ENCODE measurements at places on chromosomes 12 and 14.

GRCh38 chr14:76923431-76924370 lies 97.5 kb downstream of the LRRC74A start:
- no peak for DNase-seq

DNA sequence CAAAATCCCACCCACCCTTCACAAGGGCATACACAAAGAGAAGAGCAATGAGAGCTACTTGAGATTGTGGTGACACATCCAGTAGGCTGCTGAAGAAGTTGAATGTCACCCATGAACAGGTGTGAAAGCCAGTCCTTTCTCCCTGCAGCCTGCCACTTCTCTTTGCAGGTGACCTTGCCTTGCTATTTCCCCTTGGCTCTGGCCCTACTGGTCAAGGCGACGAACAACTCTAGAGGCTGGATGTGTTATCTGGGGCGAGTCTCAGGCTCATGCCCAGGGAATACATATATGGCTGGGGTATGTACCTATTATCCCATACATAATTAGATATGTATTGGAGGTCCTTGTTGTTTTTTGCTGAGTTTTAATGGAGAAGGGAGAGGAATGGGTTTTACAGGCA lies 70.2 kb upstream of the EGLN3 start:
- no peak for DNase-seq

GRCh38 chr12:104719700-104720338 lies 238.3 kb downstream of the SLC41A2 start:
- DNase-seq, result no peak

GRCh38 chr12:30548203-30548602 lies 147.5 kb downstream of the IPO8 start:
- no peak for DNase-seq

- no peak for DNase-seq
Observed at GRCh38 chr12:26286186-26286585, 90.8 kb downstream of the SSPN start.

GRCh38 chr14:92734618-92735017 lies 13.8 kb downstream of the LGMN start:
- DNase-seq, result no peak

DNA sequence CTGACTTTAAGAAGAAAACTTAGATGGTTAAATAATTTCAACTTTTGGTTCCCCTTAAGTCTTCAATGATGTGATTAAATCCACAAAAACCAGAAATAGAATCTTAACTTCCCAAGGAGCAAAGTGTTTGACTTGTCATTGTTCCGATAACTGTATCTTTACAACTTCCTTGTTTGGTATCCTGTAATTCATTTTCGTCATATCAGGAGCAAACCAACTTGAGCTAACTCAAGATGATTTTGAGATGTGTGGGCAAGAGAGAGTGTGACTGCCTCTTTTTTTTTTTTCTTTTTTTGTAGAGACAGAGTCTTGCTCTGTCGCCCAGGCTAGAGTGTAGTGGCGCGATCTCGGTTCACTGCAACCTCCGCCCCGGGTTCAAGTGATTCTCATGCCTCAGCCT lies 25.3 kb downstream of the DRAM1 start:
- no peak for DNase-seq

DNA sequence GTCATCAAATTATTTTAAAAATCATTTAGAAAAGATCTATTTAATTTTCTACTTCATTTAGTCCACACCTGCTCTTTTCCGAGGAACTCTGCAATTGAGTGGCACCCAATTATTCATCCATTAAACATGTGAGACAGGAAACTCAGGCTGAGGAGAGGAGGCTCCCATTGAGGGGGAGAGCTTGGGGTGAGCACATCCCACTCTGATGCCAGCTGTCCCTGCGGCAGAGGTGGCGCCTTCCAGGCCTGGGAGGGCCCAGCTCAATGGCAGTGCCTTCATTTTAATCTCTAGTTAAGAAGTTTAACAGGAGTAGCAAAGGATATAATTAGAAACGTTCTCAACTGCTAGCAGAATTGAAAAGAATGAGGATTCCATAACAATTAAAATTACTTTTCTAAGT lies 92.0 kb downstream of the ITPR2 start:
- DNase-seq, result no peak

DNA sequence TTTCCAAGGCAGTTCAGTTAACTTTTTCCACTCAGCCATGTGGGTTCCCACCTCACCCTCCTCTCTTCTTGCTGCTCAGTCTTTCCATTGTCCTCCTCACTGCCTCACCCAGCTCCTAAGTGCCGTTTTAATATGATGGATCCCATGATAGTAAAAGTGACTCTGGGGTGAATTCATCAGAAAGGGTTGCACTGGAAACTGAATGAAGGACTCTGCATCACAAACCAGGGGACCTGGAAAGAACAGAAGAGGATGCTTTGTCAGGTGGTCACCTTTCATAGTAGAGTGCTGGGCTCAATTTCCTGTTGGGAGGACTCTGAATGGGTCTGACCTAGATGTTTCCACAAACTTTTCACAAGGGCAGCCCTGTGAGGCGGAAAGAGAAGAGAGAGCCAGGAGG lies 67.8 kb upstream of the SLC8A3 start:
- DNase-seq, result no peak

DNA sequence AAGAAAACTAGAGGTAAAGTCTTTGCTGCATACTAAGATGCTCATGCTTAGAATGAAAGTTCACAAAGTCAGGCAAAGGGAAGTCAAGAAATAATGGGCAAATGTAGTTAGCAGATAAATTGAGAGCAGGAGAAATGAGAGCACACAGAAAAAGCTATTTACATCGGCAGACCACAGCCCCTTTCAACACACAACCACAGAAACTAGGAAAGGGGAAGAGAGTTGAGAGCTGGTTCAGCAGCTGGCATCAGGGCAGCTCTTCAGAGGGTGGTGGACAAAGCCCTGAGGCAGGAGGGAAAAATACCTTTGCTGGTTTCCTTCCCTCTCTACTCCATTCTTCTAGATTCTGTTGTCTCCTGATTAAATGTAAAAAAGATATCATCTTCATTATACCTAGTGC lies 95.4 kb upstream of the ANO4 start:
- no peak for DNase-seq

GRCh38 chr12:67483871-67484554 lies 164.5 kb upstream of the DYRK2 start:
- DNase-seq, result no peak

GRCh38 chr12:11765817-11766794 lies 116.6 kb downstream of the ETV6 start:
- DNase-seq, result peak; percentile 82

Data from fibroblast of skin of left quadriceps (primary cell).